Left colon (tissue), 2 donors: ENCODE measurements at places on chromosomes 1 and 21. TPM values are rescaled to one million over a fixed set of nuclear protein-coding genes. Genes with fewer than 3 reads are reported as not detected.

- peak; percentile 42 for DNase-seq
These were observed 26.1 kb downstream of the SLC6A17 start for GRCh38 chr1:110176299-110176956.

GRCh38 chr1:167554028-167554779, 642 bp upstream of the CREG1 start:
- peak; percentile 18 for DNase-seq

- peak; percentile 82 for DNase-seq
These were observed 122.3 kb downstream of the ESRRG start for GRCh38 chr1:216600730-216601609.

CELA2B gene
- total RNA-seq, result not detected

DNA sequence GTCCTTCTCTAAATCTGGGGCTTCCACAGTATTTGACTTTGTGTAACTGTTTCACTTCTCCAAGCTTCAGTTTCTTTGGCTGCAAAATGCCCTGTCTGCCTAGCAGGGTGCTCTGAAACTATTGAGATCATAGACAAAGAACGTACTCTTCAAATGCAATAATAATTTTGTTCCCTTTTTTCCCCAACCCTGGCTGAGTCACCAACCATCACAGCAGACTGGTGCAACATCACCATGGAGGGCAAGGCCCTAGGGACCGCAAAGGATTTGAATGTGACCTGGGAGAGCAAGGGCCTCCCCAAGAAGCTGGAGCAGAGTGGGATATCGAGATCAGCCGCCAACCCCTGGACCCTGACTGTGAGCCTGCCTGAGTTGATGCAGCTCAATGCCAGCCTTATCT, 115.0 kb downstream of the FCRL5 start:
- no peak for DNase-seq
